Neural crest cell (in vitro differentiated cells): ENCODE measurements at places on chromosomes 12 and 14.

- DNase-seq, result peak; percentile 88
These were observed 2.1 kb downstream of the DDN start for GRCh38 chr12:48996794-48997718.

GRCh38 chr12:14883686-14884085 lies 2.0 kb downstream of the MGP start:
- DNase-seq, result no peak

DNA sequence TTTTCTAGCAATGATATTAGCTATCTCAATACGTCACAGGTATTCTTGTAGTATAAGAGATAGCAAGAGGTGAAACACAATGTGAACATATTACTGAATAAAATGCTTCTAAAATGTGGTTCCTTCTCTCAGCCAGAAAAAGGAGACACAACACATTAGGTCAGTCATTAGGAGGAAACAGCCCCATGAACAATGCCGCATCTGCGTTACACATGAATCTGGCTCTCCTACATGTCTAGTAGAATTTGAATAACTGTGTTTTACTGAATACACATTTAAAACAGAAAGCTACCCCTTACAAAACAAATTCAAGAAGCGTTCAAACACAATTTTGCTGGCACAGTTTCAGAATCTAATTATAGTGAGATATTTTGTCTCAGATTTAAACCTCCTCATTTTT lies 51.6 kb downstream of the EFCAB11 start:
- no peak for DNase-seq

DNA sequence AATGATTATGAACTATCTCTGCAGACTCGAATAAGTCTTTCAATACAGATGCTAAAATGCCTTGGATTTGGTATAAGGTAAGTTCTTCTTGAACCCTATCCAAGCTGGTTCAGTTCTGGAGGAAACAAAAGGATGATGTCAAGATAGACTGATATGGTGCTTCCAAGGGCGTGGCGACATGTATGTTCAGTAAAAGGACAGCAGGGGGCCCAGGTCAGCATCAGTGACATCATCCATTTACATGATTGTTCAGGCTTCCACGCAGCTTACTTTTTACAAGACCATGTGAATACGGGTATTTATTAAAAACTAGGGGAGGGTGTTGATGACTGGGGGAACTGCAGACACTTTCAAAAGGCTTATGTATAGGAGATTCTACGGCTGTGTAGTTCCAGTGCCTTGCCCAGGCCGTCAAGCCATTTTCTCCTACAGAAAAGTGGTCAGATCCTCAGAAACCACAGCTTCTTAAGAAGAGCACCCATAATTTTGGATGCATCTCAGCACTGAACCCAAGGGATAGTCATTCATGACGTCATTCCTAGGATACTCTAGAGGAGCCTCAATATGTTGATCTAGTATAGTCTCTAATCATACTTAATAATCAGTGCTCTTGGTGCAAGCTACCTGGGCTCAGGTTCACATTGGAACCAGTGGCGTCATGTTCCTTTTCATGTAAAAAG lies 527.7 kb downstream of the FUT8 start:
- DNase-seq, result peak; percentile 14

- DNase-seq, result no peak
These were observed 321.5 kb downstream of the CACNA1C start for GRCh38 chr12:2374092-2374906.

GRCh38 chr14:36194663-36195062 lies 18.1 kb upstream of the PTCSC3 start:
- no peak for DNase-seq

DNA sequence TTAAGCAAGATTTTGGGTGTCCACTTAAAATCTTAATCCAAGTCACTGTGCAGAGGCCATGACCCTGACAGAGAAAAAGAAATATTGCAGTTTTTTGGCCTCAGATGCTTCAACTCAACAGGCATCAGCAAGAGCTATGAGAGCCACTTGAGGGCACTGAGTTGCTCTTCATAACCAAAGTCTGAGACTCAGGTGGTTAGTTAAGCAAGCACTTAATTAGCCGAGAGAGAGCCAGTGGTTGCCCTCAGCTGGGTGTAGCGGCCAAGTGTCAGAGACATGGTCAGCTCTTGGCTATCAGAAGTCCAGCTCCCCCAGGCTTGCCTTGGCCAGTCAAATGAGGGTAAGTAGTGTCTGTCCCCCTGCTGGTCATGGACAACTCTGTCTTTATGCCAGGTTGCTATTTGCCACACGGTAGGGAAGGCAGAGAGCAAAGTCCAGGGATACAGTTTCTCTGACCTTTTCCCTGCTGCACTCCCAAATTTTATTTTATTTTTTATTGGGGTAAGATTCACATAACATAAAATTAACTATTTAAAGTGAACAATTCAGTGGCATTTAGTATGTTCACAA lies 9.0 kb upstream of the KRT71 start:
- no peak for DNase-seq

- no peak for DNase-seq
These were observed 3.4 kb downstream of the TRHDE start for GRCh38 chr12:72275526-72275925.

GRCh38 chr14:81562818-81563217 lies 29.2 kb upstream of the SEL1L start:
- DNase-seq, result no peak

DNA sequence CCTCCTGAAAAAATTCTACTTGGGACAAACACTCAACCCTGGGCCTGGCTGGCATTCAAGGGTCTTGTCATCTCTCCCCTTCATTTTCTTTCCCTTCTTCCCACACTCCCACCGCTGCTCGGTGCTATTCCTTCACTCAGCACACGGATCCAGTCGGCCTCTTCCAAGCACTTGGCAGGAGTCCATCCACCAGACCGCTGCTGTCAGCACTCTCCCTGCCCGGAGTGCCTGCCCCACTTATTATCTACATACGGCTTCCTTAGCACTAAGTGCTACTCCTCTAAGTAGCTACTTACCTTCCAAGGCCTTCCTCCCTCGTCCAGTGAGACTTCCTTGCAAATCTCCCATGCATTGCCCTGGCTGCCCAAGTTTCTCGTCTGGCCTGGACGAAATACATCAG lies 29.8 kb downstream of the CALM1 start:
- no peak for DNase-seq

GRCh38 chr14:69360438-69361108 lies 37.5 kb downstream of the ERH start:
- DNase-seq, result no peak

DNA sequence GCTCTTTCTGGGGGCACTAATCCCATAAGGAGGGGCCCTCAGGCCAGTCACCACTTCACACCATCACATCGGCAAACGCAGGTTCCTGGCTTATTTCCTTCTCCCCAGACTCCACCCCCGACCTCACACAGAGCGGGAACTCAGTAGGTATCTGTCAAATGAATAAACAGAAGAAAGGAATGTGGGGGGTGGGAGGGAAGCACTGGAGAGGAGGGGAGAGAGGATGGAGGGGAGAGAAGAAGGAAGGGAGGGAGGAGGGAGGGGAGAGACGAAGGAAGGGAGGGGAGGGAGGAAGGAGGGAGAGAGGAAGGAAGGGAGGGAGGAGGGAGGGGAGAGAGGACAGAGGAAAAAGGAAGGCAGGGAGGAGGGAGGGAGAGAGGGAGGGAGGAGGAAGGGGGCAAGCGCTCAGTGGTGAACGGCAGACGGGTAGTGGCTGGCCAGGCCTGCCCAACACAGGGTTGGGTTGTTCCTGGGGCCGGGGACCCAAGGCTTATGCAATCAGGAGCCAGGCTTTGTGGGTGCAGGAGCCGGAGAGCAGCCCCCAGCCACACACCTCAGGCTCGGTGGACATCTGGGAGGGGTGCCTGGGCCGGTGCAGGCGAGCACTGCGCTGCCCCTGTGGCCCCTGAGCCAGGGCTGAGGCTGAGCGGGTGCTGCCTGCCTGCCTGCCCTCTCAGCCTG lies 52.6 kb upstream of the FBRSL1 start:
- DNase-seq, result no peak
